ENCODE measurements at places on chromosomes 4 and X.

GRCh38 chr4:80197601-80198440 is 518 bp downstream of the PRDM8 start:
- H3K36me3 ChIP-seq, result no peaks in the 10 kb centered on the region
- no peak for DNase-seq
- no peaks in the 10 kb centered on the region for H3K4me1 ChIP-seq
- peaks cover 36% of the 10 kb centered on the region for H3K27me3 ChIP-seq

GRCh38 chrX:28920153-28920943 is 333.1 kb downstream of the IL1RAPL1 start:
- no peaks in the 10 kb centered on the region for H3K36me3 ChIP-seq
- no peaks in the 10 kb centered on the region for H3K4me1 ChIP-seq
- H3K27me3 ChIP-seq, result no peaks in the 10 kb centered on the region
- H3K4me3 ChIP-seq, result no peak overlapping the region
- H3K27ac ChIP-seq, result no peak overlapping the region

DNA sequence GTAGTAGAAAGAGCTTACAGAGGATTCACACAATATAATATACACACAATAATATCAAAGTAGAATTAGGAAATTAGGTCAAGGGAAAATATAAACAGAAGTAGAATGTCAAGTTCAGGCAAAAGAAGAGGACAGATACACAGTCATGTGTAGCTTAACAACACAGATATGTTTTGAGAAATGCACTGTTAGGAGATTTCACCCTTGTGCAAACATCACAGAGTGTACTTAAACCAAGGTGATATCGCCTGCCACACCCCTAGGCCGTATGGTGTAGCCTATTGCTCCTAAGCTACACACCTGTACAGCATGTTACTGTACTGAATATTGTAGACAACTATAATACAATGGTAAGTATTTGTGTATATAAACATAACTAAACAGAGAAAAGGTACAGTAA is 110.0 kb upstream of the EDNRA start:
- H3K27ac ChIP-seq, result no peak overlapping the region
- no peaks in the 10 kb centered on the region for H3K27me3 ChIP-seq
- no peaks in the 10 kb centered on the region for H3K4me1 ChIP-seq
- H3K4me3 ChIP-seq, result no peak overlapping the region
- no peak for DNase-seq
- no peaks in the 10 kb centered on the region for H3K36me3 ChIP-seq

DNA sequence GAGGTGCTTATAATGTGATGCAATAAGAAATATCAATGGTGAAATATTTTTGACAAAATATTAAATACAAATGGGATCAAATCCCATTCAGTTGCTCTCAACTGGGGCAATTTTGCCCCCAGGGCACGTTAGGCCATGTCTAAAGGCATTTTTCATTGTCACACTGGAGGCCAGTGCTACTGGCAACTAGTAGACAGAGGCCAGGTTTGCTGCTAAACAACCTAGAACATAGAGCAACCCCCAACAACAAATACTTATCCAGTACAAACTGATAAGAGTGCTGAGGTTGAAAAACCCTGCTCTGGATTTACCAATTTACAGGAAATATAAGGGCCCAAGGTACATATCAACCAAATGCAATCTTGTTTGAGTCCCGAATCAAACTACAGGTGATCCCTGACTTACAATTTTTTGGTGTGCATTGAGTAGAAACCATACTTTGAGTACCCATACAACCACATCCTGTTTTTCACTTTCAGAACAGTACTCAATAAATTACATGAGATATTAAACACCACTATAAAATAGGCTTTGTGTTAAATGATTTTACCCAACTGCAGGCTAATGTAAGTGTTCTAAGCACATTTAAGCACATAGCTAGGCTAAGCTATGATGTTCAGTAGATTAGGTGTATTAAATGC is 237.5 kb downstream of the HNRNPD start:
- H3K4me1 ChIP-seq, result no peaks in the 10 kb centered on the region
- H3K27me3 ChIP-seq, result no peaks in the 10 kb centered on the region
- H3K36me3 ChIP-seq, result no peaks in the 10 kb centered on the region
- H3K27ac ChIP-seq, result no peak overlapping the region
- DNase-seq, result no peak

- no peak overlapping the region for H3K4me3 ChIP-seq
- DNase-seq, result no peak
- H3K4me1 ChIP-seq, result no peaks in the 10 kb centered on the region
- no peak overlapping the region for H3K27ac ChIP-seq
- no peaks in the 10 kb centered on the region for H3K36me3 ChIP-seq
Measured at GRCh38 chr4:94603170-94603747, 151.5 kb downstream of the PDLIM5 start.

GRCh38 chr4:68948044-68948743 is 3.4 kb downstream of the UGT2A3 start:
- H3K27ac ChIP-seq, result peak overlapping the region; percentile 92
- no peaks in the 10 kb centered on the region for H3K27me3 ChIP-seq
- H3K4me3 ChIP-seq, result peak overlapping the region; percentile 59
- no peaks in the 10 kb centered on the region for H3K36me3 ChIP-seq
- peaks cover 81% of the 10 kb centered on the region for H3K4me1 ChIP-seq

DNA sequence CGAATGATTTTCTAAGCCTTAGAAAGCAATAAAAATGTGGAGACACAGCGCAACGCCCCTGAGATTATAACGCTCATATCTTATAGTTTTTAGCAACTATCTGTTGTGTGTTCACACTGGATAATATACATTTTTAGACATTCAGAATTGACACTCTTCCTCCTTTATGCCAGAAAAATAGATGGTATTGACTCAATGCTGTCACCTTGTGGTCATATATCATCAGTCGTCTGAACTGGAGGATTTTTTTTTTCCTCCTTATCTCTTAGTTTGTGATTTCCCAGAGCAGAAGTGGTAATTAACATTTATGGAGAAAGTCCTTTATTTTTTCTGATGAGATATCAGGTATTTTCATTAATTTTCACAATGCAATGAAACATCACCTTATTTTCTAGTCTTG is 759.6 kb downstream of the RAB28 start:
- H3K4me3 ChIP-seq, result no peak overlapping the region
- H3K27me3 ChIP-seq, result no peaks in the 10 kb centered on the region
- no peak overlapping the region for H3K27ac ChIP-seq
- no peaks in the 10 kb centered on the region for H3K36me3 ChIP-seq
- H3K4me1 ChIP-seq, result no peaks in the 10 kb centered on the region

DNA sequence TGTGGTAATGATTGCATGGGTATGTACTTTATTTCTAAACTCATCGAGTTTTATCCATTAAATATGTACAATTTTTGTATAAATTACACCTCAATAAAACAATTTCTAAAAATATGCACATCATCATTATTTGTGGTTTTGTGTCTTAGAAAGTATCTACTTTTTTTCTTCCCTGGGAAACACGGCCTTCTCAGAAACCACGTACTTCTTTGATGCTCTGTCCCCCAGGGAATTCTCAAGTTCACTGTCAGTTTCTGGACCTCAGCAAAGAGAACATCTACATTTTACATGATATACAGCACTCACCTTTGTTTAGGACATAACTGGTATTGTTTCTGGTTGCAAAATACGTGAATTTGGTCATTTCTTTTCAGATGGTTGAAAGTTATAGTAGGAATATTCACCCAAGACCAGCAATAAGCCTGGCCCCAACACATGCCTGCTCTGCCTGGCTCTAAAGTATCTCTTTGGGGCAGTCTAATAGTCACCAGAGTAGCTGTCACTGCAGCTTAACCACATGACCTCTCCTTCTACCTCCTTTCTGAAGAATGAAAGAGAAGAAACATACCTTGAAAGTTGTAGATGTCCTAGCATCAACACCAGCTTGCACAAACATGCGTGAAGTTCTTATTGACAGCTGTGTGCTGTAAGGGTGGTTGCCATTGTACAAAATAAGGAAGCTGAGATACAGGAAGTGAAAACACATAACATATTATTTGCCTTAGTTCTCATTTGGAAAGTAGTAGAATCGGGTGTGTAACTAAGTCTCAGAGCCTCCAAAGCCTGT is 48.4 kb upstream of the SPANXN4 start:
- no peak for DNase-seq
- H3K4me3 ChIP-seq, result no peak overlapping the region
- H3K36me3 ChIP-seq, result no peaks in the 10 kb centered on the region
- H3K27ac ChIP-seq, result no peak overlapping the region
- H3K4me1 ChIP-seq, result no peaks in the 10 kb centered on the region
- H3K27me3 ChIP-seq, result no peaks in the 10 kb centered on the region

DNA sequence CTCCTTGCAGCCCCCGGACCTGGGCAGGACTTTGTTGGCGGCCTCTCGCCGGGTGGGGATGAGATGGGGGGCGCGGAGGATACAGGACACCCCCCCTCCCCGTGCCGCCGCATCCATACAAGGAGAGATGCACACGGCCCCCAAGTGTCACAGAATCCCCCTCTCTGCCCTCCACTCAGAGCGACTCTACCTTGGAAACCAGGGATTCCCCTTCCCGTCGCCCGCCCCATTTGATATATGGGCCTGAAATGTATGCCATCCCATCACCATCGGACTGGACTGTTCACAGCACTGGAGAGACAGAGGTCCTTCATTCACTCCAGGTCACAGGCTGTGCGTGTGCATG is 426 bp downstream of the PORCN start:
- DNase-seq, result no peak
- no peak overlapping the region for H3K27ac ChIP-seq
- peaks cover 10% of the 10 kb centered on the region for H3K4me1 ChIP-seq
- no peaks in the 10 kb centered on the region for H3K27me3 ChIP-seq
- H3K4me3 ChIP-seq, result peak overlapping the region; percentile 58

Measured in HepG2 (cell line).